ENCODE measurements at places on chromosomes 16 and 17. TPM values are rescaled to one million over a fixed set of nuclear protein-coding genes. Genes with fewer than 3 reads are reported as not detected.

DNA sequence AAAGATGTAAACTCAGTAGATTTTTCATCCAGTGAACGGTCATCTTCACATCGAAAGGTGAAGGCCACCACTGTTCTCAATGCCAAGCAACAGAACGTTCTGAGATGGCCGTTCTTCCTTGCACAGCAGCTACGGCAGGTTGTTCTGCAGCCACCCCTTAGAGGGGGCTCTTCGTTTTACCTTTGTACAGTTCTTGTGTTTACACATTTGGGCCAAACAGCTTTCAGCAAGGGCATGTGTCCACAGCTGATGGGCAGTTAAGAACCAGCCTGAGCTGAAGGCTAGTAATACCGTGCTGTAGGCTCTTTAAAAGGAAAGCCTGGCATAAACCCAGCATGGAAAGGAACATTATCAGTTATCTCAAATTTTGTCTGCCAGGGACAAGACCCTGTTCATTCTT is 15.9 kb downstream of the PLD6 start:
- DNase-seq = no peak

DNA sequence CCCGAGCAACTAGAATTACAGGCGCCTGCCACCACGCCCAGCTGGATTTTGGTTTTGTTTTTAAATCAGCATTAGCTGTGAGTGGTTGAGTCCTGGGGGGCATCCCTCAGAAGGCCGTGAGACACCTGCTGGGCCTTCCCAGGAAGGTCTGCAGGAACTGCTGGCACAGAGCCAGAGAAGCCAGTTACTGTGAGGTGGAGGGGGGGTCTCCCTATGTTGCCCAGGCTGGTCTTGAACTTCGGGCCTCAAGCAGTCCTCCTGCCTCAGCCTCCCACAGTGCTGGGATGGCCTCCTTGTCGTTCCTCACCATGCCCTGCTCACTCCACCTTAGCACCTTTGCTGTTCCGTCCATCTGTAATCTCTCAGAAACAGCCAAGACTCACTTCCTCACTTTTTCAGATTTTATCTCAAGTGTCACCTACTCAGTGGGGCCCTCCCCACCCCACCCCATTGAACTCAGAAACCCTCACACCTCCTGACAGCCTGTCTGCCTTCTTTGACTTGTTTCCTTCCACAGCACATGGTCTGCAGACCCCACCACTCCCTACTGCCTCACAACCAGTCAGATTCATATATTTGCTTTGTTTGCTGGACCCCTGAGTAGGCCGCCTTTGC is 62.3 kb downstream of the WSB1 start:
- no peak for DNase-seq

Gene FZD2
- total RNA-seq = not detected

Gene GNAO1
- 0.25 TPM for total RNA-seq

- DNase-seq = no peak
Measured at GRCh38 chr17:40509626-40510327, 8.4 kb upstream of the TNS4 start.

Gene NPIPB9
- total RNA-seq = 4.6 TPM

Gene CTRB1
- total RNA-seq = not detected

Gene ZNF423
- total RNA-seq = not detected

DNA sequence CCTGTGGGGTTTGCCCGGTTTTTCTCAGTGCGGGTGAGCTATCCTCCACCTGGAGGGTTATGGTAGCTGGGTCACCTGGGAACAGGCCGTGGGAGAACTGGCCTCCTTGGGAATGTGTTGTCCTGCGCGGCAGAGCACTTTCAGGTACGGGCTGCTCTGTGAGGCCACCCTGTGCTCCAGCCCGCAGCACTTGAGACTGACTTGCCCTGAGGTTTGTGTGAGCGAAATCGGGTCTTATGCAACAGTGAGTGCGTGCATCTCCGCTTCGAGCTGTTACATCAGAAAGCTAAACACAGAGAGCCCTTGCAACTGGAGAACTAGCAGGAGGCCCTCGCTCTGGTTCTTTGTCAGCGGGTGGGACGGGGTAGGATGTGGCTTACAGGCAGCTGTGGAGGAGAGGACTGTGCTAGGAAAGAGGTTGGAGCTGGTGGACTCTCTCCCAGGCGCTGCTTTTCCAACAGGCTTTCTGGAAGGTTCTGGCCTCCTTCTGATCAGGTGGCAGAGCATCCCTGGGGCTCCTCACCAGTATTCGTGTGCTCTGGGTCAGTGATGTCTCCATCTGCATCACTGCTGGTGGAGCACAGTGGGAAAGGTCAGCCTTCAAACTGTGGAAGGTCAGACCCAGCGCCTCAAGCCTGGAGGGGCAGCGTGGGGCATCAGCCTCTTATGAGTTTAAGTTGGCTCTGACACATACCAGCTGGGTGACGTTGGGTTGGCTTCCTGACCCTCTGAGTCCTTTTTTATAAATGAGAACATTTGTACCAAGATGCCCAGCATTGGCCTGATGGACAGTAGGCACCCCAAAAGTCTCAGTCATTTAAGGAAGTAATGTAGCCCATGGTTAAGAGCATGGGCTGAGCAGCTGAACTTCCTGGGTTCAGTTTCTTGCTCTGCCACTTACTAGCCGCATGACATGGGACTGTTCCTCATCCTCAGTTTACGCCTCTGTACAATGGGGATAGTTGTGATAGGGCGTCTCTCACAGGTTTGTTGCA is 76.3 kb downstream of the KSR1 start:
- DNase-seq = no peak

- no peak for DNase-seq
Measured at GRCh38 chr17:65085397-65085796, 28.9 kb upstream of the GNA13 start.

DNA sequence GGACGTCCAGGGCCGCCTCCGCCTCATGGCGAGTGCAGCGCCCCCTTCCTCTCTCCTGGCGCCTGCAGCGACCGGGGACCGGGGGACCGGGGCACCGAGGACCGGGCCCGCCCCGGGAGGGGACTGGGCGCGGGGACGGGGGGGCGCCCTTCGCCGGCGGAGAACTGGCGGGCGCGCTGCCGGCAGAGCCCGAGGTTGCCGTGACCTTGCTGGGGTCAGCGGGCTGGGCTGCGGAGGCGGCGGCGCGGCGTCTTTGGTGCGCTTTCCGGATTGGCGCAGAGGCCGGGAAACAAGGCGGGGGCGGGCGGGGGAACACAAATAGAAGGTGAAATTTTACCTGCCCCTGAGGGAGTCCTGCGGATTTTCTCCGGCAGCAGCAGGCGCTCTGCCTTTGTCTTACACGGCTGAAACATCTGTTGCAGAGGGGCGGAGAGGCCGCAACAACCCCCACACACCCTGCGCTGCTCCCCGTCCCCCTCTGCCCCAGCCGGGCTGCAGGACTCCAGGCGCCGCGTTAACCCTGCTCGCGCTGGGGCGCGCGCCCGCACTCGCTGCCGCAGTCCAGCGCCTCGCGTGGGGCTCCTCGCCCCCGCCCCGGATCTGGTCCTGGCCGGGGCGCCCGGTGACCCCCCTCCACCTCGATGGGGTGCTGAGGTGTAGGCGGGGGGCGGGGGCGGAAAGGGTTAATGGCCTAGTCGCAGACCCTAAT is 53.5 kb downstream of the SREBF1 start:
- DNase-seq = peak; percentile 59

Gene GDPD3
- 25.8 TPM for total RNA-seq

Gene CD300LB
- total RNA-seq = not detected

- no peak for DNase-seq
Measured at GRCh38 chr17:72191356-72191755, 70.5 kb downstream of the SOX9 start.

DNA sequence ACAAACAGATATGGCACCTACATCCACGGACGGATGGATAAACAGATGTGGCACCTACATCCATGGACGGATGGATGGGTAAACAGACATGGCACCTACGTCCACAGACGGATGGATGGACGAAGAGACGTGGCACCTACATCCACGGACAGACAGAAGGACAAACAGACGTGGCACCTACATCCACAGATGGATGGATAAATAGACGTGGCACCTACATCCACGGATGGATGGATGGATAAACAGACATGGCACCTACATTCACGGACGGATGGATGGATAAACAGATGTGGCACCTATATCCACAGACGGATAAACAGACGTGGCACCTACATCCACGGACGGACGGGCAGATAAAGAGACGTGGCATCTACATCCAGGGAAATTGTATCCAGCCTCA is 45.6 kb downstream of the TIMM22 start:
- DNase-seq = no peak

- no peak for DNase-seq
Measured at GRCh38 chr16:65608455-65608854, 486.6 kb upstream of the CDH11 start.

GRCh38 chr16:6633456-6633855 is 699.2 kb upstream of the RBFOX1 start:
- no peak for DNase-seq

Gene TBX2
- total RNA-seq = not detected

DNA sequence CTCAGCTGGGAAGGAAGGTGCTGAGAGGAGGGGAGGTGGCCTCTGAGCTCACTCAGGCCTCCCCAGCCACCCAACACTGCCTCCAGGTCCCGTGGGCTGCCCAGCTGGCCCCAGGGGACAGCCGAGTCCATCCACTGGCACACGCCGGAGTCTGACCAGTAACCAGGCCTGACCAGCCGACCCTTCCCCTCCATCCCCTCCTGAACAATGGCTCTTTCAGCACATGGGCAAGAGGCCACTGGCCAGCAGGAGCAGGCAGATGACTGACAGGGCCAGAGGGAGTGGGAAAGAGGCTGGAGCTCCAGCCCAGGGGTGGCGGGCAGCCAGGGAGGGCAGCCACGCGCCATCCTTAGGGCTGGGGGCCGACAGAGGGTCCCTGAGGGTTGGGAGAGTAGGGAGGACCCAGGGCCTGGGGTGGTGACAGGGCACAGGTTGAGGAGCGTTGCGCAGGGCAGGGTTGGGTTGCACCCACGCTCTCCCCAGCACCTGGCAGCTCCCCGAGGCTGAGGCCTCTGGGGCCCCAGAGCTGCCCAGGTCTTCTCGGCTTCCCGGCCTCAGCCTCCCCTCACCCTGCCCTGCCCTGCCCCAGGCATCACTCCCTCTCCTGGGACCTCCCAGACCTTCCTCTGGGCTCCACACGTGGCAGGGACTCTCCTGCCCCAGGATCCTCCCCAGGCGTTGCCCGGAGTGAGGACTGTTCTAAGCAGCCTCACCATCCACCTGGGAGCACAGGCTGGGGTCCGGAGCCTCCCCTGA is 20.2 kb upstream of the SLC38A10 start:
- DNase-seq = no peak

DNA sequence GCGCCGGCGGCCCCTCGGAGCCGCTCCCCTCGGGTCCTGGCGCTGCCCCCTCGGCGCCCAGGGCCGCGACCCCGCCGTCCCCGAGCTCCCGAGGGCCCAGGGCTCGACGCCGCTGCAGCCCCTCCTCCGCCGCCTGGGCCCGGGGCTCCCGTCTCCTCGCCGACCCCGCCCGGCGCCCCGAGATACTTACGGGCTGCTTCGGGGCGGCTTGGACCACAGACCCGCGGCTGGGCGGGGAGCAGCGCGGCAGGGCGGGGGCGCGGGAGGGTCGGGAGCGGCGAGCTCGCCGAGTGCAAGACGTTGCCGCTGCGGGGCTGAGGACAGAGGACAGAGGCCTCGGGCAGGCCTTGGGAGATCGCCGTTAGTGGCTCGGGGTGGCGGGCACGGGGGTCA is 290 bp downstream of the TOB1 start:
- no peak for DNase-seq

DNA sequence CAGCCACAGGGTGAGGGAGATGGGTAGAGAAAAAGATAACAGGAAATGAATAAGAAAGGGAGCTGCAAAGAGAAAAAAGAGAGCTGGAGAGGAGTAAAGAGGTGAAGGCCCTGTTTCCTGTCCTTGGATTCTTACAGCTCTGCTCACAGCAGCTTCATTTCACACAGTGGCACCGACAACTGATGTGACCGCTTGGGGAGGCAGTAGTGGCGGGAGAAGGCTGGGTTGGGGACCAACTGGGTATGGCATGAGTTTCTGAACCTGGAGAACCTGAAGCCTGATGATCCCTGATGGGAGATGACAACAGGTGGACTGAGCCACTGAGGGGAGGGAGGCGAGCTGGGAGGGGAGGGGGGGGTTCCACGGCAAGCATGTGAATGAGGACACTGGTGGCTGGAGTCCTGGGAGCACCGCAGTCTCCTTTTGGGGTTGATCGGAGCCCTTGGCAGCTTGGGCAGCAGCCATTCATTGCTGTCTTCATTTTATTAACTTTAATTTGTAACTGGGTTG is 34.3 kb upstream of the TOB1 start:
- DNase-seq = no peak

Gene TAT
- not detected for total RNA-seq

Gene DBNDD1
- 1.1 TPM for total RNA-seq

DNA sequence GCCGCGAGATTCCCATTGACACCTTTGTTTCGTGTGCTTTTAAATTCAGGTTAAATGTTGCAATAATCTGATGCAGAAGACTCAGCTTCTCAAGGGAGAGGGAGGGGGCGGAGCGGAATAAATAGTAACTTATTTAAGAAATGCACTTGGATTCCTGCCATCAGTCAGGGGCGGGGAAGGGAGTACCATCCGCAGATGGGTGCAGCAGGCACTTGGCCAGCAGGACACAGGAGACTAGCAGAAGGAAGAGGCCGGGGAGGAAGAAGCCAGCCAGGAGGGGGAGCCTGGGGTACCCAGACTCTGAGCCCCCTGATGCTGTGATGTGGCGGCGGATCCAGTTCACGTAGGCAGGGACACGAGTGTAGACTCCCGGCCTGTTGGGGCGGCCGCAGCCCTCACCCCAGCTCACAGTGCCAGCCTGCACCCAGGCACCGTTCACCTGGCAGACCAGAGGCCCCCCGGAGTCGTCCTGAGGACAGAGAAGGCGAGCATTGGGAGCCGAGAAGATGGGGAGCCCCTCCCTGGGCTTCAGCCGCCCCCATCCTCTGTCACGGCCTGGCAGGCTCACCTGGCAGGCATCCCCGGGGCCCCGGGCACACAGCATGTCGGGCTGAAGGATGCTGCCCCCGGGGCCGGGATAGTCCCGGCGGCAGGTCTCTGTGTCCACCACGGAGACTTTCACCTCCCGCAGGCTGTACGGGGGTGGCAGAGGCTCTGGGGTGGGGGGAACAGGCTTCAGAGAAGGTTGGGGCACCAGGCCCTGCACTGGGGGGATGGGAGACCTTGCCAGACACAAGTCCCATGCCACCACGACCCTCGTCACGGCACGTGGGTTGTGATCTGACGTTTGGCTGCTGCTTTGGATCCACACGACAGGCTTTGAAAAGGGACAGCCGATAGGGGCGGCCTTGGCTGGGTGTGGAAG is 3.2 kb downstream of the TPSG1 start:
- no peak for DNase-seq

Gene KRTAP3-1
- total RNA-seq = not detected

- DNase-seq = peak; percentile 20
Measured at GRCh38 chr17:40479754-40480480, 21.5 kb downstream of the TNS4 start.

GRCh38 chr17:74361230-74362068 is at the start of gene BTBD17:
Gene BTBD17 (minus strand): TSS chr17:74361868. CDS start chr17:74361819, 49 bp downstream.
- DNase-seq = no peak

- DNase-seq = no peak
Measured at GRCh38 chr17:63525190-63525946, 2.2 kb downstream of the KCNH6 start.

GRCh38 chr17:48878920-48879898 is 13.4 kb upstream of the ATP5MC1 start:
- DNase-seq = peak; percentile 61

DNA sequence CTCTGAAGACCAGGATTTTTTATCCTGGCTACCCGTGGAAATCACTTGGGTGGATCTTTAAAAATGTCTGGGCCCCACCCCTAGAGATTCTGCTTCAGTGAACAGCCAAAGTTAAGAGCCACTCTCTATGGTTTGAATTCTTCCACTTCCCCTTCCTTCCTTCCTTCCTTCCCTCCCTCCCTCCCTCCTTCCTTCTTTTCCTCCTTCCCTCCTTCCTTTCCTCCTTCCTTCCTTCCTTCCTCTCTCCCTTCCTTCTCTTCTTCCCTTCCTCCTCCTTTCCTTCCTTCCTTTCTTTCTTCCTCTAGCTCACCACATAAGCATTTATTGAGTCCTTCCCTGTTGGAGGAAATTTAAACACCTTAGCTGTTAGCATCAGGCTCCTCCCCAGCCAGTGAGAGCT is 203.6 kb downstream of the KATNIP start:
- no peak for DNase-seq
